ENCODE measurements at places on chromosomes 5 and 9.

GRCh38 chr9:134534661-134535080, 106.9 kb upstream of the COL5A1 start:
- no peak for DNase-seq

DNA sequence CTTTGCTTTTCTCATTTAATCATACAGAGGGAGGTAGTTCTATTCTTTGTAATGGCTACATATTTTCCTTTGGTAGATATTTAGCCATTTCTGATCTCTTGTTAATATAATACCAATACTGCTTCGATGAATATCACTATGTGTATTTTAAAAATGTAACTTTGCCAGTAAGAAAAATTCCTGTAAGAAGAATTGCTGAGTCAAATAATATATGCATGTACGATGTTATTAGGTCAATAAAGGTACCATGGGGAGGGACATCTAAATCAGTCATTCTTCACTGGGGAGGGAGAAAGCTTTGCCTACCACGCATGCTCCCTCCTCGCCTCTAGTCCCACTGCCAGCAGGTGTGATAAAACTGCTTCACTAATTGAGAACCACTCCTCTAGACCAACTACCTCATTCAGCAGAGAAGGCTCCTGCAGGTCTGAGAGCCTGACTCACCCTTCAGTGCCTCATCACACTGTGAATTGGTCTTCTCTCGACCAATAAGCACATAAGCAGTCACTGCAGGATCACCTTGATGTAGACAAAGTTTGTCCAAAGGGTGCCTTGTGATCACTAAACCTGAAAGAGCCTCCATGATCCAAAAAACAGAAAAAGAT, 56.1 kb upstream of the TBCA start:
- DNase-seq: no peak

- DNase-seq: no peak
Observed at GRCh38 chr5:180233729-180234128, 24.7 kb upstream of the RASGEF1C start.

- DNase-seq: no peak
Observed at GRCh38 chr5:146656703-146657102, 140.7 kb upstream of the GPR151 start.

- DNase-seq: no peak
Observed at GRCh38 chr9:3471883-3472282, 53.9 kb downstream of the RFX3 start.

DNA sequence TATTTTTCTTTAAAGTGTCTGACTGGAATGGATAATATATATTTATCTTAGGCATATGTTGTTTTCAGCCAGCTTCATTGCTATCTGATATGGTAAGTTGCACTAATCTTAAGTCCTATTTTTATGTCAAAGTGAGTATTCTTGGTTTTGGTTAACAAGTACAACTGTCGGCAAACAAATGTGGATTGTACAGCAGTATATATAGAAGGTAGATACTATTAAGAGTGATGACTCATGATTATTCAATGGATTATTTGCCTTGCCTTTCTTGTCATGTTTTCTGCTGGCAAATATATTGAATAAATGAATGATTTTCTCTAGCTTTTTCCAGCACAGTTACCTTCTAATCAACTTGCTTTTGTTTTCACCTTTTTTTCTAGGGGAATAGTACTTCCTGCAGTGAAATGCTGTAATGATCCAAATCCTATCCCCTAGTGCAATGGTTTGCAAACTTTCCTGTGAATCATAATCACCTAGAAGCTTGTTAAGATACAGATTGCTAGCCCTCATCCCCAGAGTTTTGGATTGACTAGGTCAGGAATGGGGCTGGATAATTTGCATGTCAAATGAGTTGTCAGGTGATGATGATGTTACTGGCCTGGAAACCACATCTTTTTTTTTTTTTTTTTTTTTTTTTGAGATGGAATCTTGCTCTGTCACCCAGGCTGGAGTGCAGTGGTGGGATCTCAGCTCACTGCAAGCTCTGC, 60.8 kb upstream of the ARRDC3 start:
- no peak for DNase-seq

- no peak for DNase-seq
Observed at GRCh38 chr9:99516657-99517049, 294.6 kb downstream of the SEC61B start.

- DNase-seq: no peak
Observed at GRCh38 chr5:41109186-41109585, 38.0 kb upstream of the MROH2B start.

DNA sequence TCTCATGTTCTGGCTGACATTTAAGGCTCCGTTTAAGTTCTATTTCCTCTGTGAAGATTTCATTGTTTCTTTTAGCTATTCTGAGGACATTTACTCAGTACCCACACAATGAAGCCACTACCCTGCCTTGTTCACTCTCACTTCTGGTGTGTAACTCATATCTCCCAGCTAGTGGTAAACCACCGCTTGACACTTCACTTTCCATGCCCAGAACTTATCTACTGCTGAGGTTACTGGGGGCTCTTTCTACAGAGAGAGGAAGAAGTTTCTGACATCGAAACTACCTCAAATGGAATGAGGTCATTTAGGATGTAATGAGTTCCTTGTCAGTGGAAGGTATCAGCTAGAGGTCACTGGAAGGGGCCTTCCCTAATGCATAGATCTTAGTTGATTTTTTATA, 501.5 kb downstream of the DMAC1 start:
- DNase-seq: no peak

DNA sequence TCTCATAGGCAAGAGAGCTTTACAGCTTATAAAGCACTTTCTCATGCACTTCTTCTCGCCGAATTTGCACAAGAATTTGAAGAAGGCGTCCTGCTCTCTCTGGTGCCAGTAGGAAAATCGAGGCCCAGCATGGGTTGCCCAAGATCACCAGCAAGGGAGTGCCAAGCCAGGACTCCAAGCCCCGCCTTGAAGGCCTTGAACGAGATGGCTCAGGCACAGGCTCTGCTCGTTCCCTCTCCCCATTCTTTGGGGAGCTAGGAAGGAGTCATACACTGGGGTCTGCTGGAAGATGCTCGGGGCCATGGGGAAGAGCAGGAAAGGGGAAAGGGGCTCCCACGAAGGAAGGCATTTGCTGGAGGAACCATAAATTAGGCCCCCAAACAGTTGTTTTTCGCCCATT, 46.7 kb downstream of the PAX5 start:
- no peak for DNase-seq

DNA sequence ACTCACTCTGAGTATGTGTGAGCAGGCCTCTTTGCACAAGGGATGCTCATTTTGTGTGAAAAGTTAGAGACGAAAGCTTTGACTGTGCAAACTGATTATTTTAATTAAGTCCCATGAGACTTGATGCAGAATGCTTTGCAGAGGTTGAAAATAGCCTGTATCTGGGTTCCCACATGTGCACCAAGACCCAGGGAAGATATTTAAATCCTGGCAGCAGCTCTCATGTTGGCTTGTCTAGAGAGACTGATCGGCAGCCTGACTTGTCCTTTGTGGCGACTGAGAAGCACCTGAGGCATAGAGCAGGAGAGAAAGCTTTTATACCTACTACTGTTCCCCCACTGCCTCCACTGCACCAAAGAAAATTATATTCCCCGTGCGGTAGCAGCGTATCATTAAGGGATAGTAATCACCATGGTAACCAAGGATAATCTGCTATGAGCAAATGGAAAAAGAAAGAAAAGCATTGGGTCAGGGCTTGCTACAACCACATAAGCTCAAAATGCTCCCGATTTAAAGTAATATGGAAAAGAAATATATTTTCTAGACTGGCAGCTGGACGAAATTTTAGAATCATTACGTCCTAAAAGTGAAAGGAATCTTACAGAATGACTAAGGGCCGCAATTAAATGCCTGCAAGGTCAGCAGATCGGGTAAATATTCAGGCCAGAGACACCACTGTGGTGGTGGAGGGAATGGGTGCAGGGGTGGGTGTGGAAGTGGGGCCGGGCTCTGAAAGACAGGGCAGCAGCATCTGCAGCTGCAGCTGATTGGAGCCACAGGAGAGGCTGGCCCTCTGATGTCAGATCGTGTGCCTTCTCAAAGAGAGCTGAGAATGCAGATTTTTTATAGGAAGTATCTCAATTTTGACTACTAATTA, 135.3 kb upstream of the EPB41L4A start:
- no peak for DNase-seq

DNA sequence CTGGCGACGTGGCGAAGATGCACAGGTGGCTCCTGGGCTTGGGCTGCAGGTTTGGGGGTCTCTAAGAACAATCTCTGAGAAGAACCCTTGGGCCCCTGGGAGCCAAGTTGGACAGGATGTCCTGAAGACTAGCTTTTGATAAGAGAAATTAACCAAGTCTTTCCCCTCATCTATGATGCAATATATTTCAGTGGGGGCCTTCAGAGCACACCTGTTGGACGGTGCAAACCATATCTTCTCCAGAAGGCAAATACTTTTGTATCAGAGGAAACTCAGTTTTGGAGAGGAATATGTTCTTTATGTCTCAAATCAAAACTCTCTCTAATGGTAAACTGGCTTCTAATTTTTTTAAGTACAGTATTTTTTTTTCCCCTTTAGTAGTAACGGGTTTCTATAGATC, 28.6 kb downstream of the OTULIN start:
- DNase-seq: no peak

GRCh38 chr9:18126831-18127498, 347.0 kb upstream of the ADAMTSL1 start:
- no peak for DNase-seq

DNA sequence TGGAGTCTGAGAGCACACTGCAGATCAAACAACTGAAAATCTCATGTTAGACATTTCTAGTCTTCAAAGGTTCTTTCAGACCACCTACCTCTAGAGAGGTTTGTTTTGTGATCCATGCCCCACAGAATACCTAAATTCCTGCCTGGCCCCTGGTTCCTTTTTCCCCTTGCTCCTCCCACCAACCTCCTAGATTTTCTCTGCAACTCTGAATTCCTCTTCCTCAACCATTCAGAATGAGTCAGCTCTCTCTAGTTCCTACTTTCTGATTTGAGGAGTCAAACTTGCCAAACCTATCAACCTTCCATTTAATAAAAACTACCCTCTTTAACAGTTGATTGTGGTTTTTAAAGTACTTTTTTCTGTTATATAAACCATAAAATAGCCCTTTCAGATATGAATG, 83.2 kb upstream of the ZNF462 start:
- DNase-seq: no peak

DNA sequence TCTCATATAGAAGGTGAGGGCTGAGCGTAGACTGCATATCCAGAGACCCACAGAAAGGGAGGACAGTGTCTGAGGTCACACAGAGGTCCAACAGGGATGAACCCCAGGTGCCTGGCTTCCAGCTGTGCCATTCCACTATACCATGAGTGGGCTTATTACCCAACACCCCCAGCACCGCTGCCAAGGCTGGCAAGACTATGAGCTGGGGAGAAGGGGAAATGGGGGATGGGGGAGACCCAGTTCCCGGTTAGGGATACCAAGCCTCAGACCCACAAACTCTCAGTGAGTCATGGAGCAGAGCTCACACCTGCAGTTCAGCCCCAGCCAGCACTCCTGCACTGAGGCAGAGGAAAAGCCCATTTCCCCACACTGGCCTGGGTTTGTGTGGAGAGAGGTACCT, 106.4 kb downstream of the PSD2 start:
- DNase-seq: no peak

GRCh38 chr9:132487980-132488535, 78.0 kb downstream of the CFAP77 start:
- DNase-seq: no peak

GRCh38 chr5:40409601-40410000, 270.1 kb upstream of the PTGER4 start:
- DNase-seq: no peak

DNA sequence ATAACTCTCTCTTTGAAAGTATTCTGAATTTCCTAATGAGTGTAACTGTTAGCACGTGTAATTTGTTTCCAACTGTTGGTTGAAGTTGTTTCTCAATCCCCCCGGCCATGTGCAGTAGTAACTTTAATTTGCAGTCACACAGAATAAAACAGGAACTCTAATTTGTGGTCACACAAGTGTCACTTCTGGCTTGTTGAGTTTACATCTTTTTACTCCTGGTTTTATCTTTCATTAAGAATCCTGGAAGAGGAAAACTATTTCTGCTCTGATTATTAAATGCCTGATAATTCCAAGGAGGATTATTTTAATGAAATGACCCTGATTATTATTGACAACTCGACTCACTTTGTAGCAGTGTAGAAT, 1.2 kb downstream of the SCAMP1 start:
- no peak for DNase-seq

DNA sequence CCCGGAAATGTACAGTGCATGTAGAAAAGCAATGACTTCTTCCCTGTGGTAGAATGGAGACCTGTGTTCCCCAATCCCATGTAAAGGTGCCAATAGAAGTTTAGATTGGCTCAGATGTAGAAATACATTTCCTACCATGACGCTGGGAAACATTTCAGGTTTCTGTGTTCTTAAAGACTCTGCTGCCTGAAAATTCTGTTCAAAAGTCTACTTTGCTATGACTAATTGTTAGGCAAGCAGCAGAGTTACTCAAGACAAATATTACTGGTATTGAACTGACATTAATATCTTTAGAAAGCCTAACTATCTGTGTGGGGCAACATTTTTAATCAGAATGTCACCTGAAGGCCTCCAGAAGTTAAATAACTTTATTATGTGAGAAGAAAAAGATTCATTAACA, 75.5 kb upstream of the ELL2 start:
- no peak for DNase-seq

- no peak for DNase-seq
Observed at GRCh38 chr5:118456085-118456484, 532.3 kb downstream of the DTWD2 start.

- no peak for DNase-seq
Observed at GRCh38 chr9:128550770-128551656, 1.4 kb upstream of the SPTAN1 start.

DNA sequence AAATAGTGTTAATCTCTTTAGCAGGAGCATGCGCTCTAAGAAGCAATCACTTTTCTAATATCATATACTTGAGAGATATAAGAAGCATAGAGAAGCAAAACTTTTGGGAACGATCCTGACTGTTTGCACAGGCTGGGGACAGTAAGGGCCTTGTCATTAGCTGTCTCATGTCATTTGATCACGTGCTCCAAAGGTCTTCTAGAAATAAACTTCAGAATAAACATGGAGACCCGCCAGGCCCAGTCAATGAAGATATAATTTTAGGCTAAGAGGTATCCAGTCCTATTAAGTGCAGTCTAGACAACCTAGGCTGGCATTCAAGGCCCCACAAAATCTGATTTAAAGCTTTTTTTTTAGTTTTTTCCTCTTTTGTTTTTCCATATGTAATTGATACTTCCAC, 111.0 kb upstream of the APC start:
- DNase-seq: no peak

DNA sequence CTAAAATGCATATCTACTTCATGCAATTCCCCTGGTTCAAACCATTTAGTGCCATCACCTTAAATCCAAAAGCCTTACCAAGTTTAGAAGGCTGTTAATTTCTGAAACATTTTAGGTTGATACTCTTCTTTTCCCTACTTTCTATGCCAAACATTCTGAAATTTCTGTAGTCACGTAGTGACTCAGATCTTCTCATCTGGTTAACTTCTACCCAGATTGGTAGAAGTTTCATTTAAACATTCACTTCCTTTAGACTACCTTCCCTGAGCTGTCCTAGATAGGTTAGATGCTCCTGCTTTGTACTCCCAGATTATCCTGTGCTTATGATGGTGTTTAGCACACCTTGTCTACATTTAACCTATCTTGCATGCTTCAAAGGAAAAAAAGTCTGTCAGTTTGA, 9.9 kb downstream of the RAD50 start:
- DNase-seq: no peak

- DNase-seq: no peak
Observed at GRCh38 chr9:88973281-88974045, 17.8 kb upstream of the S1PR3 start.
